ENCODE measurements at places on chromosomes 13 and 19.

DNA sequence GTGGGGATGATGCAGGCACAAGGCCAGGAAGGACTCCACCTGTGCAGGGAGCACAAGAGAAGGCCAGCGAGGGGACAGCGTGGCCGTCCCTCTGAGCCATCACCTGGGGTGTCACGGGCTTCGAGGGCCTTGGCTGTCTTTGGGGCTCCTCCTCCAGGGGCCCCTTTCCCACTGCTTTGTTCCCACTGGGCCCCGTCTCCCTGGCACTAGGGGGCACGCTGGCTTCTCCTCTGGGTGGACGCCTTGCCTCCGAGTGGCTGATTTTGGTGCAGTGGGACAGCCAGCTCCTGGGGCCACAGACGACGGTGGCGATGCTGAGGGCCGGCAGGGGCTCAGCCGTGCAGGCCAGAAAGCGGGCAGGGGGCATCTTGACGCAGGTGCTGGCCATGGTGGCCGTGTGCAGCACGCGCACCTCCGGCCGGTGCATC lies 43.2 kb upstream of the GRTP1 start:
- no peak for DNase-seq

GRCh38 chr13:106534639-106535551 lies 567 bp downstream of the EFNB2 start:
- no peak for DNase-seq

- DNase-seq: no peak
Measured at GRCh38 chr19:34263745-34264237, 9.4 kb downstream of the GARRE1 start.

GRCh38 chr13:46172531-46172991 lies 9.4 kb downstream of the LCP1 start:
- no peak for DNase-seq

- no peak for DNase-seq
Measured at GRCh38 chr13:25231517-25231916, 55.8 kb downstream of the MTMR6 start.

DNA sequence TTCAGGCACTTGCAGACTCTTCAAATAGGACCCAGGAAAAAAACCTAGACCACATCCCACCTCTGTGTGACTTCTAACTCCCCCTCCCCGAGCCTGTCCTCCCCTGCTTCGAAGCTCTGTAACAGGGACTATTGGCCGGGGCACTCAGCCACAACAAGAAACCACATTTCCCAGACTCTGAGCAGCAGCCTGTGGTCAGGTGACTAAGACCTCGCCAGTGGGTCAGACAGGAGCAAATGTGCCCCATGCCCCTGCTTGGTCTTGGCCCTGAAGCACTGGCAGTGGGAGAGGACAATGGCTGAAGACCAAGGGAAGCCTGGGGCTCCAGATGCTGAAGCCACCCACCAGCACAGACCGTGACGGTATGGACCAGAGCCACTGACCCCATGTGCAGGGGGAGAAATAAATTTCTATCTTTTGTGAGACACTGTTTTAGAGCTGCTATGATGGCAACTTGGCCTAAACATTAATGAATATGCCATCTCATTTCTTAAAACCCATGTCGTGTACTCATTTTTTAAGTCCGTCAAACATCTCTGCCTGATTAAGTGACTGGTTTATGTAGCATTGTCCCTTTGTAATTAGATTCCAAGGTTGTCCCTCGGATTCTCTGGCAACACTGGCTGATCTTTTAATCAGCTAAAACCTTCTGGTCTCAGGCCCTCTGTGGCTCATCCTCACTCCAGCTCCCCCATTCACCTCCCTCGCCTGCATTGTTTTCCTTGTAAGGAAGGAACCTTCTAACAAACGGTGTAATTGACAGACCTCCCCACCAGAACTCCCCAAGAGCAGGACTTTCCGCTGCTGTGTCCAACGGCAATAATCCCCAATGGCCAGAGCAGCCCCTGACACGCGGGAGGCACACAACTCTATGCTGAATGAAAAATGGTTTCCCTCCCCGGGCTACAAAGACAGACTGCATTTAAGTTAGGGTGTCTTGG lies 98.4 kb downstream of the STK24 start:
- no peak for DNase-seq

GRCh38 chr19:17209126-17210036 lies 5.8 kb upstream of the USE1 start:
- no peak for DNase-seq

GRCh38 chr13:60837806-60838205 lies 440.8 kb downstream of the TDRD3 start:
- no peak for DNase-seq

DNA sequence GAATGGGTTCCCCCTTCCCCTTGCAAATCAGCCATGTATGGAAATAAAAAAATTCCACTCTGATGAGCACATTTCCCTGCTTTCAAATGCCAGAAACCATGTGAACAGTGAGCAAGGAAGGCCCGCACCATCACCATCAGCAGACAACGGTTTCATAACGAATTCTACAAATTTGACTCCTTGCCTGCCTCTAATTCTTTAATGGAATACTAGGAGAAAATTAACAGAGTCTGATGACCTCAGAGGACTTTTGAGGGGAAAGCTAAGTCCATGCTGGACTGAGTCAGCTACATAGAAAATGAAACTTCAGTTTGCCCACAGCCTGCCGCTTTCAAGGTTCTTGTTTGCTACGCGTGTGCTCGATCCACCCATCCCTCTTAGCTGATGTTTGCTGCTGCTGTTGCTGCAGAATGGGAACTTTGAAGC lies 46.7 kb upstream of the KL start:
- no peak for DNase-seq

GRCh38 chr19:54199401-54199800 lies 1.3 kb upstream of the RPS9 start:
- no peak for DNase-seq

GRCh38 chr13:66139250-66139649 lies 1090.9 kb downstream of the PCDH9 start:
- no peak for DNase-seq

Measured in cerebellar nuclear complex (tissue), 1 donor.